ENCODE measurements at places on chromosomes 2 and 18.

DNA sequence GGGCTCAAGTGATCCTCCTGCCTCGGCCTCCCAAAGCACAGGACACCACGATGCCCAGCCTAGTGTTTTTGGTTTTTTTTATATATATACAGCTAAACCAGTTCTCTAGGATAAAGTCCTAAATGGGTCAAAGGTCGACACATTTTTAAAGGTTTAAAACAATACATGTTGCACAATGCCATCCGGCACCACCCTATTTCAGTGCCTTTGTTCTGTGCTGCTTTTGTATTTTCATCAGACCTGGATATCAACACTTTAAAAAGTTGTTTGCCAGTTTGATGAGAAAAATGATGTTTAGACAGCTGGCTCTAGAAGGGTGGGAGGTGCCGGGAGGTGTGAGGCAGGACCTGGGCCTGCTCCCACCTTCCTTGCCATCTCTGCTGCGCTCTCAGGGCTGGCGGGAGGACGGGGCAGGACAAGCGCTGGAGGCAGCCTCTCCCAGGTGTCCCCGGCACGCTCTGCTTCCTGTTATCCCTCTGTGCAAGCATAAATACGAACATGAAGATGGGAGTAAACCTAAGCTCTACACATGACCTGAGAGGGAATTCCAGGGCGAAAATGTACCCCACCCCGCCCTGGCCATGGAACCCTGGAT lies 103.7 kb downstream of the HS6ST1 start:
- no peak for DNase-seq

DNA sequence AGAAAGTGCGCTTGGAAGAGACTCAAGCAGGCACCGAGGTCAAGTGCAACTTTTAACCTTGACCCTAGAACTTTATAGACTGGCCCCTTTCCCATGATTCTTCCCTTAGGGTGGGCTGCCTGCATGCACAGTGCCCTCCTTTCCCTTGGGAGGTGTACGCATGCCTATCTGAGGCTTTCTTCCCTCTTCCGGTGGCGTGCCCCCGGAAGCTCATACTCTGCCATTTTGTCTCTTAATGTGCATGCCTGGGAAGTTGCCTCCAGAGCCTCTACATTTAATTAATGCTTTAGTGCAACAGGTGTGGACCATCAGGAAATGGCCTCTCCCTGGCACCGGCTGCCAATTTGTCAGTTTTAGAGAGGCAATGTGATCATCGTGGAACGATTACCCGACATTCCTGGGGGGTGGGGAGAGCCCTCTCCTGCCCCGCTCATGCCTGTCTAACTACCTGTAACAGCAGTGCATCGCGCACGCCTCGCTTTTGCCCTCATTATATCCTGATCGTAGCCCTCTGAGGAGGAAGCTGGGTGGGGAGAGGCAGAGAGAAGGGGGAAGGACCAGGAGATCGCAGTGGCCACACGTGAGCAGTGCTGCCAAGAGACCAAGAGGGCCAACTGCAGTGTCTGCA lies 194.8 kb downstream of the TFCP2L1 start:
- no peak for DNase-seq

DNA sequence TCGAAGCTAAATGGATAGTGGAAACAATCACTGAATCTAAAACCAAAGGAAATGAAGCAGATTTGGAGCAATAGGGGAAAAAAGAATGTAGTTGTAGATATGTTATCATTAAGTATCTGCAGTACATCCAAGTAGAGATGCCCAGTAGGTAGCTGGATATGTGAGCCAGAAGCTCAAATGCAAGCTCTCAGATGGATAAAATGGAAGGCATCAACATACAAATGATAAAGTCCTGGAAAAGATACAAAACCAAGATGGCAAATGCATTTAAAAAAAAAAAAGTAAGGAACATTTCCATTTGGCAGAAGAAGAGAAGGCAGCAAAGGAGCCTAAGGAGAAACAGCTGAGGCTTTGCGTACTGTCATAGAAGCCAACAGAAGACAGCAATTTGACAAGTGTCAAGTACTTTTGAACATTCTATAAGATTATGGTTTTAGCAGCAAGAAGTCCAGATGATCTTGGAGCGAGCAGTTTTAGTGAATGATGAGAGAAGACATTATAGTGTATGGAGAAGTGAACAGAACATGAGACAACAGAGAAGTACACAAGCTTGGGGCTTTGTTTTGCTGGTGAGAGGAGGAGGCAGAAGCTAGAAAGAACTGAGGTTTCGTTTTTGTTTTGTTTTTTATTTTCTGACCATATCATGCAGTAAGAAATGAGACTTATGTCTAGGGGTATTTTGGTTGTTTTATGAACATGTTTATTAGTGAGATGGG lies 18.3 kb downstream of the ROCK2 start:
- DNase-seq: no peak

- DNase-seq: peak; percentile 13
These were observed 118.2 kb upstream of the IL1R2 start for GRCh38 chr2:101873543-101873942.

DNA sequence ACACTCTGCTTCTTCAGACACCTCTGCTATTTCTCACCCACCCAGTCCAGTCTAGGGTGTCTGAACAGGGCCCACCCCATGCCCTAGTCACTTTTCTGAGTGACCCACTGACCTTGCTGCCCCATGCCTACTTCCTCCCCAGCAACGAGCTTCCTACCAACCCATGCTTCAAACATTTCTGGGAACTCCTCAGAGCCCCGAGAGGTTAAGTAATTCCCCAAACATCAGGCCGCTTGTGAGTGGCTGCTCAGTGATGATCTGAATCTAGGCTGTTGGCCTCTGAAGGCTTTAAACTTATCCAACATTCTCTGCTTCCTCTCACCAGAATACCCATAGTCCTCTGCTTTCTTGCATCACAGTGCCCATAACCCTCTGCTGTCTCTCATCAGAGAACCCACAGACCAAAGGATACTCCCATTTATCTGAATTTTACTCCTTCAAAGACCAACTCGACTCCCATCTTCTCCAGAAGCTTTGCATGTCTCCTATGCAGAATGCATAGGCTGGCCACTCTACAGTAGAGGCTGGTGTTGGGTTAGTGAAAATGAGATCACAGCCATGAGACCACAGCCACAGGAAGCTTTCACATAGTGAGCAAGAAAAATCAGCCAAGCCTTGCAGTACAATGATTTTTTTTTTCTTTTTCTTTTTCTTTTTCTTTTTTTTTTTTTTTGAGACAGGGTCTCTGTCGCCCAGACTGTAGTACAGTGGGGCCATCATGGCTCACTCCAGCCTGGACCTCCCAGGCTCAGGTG lies 309.5 kb upstream of the LYPD1 start:
- DNase-seq: no peak

- DNase-seq: no peak
These were observed 90.9 kb upstream of the SMAD7 start for GRCh38 chr18:49041435-49042245.

DNA sequence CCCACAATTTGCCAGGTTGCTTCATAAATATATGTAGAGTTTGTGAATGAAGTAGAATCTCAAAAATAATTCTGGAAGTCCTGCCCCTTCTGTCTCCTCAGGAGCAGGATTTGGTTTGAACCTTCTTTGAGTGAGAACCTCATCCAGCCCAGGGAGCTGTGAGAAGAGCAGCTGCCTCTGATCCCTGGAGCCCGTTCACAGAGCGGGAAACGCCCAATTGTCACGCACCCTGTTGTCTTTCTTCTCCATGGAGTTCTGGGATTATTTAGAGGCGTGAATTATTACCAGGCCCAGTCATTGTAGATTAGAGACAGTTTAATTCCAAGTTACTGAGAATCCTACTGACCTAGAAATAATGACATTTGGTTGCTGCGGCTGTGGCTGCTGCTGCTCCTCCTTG lies 66.1 kb downstream of the TPO start:
- no peak for DNase-seq

DNA sequence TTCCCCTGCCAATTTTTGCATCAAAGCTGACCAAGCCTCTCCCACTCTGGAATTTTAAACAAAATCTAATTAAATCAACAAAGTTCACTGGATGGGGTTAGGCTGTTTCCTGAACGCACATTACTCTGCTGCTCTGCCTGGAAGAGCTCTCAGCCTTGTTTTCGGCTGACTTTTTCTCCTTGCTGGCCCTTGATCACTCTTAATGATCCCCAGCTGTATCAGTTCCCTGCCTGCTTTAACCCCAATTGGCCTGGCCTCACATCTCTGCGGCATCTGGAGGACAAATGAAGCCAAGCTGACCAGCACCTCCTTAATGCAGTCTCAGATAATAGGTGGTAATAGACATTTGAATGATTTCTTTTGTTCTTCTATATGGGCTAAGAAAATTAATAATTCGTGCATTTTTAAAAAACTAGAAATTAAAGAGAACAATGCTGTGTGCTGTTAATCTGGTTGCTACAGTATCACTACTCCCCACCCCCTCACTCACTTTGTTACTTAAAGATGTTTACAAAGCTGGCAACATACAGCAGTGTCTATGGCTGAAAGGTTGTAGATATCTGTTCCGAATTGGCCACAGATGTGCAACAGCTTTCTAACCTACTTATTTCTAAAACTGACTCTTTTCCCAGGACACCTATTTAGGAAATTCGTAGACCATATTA lies 415.2 kb upstream of the KCNH7 start:
- no peak for DNase-seq

- no peak for DNase-seq
These were observed 115.4 kb downstream of the BMPR2 start for GRCh38 chr2:202491514-202491913.

- DNase-seq: no peak
These were observed 833.1 kb upstream of the CRIM1 start for GRCh38 chr2:35522450-35522849.

- no peak for DNase-seq
These were observed 106.8 kb downstream of the GRB14 start for GRCh38 chr2:164514491-164514890.

GRCh38 chr2:221851531-221852045 lies 279.5 kb upstream of the EPHA4 start:
- no peak for DNase-seq

GRCh38 chr18:80169607-80170006 lies 60.5 kb downstream of the ADNP2 start:
- no peak for DNase-seq

DNA sequence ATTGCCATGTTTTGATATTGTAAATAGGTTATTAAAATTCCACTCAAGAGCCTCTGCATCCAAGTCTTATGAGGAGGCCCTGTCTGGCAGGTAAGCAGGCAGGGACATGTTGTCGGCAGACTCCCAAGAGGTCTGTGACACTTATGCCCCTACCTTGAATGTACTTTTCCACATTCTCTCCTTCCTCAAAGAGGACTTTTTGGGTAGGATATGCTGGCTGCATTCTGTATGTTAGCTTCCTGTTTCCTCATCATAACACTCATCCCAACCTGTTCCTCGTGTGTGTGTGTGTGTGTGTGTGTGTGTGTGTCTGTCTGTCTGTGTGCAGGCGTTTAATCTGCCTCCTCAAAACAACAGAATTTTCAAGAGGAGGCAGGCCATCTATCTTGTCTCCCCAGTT lies 75.3 kb downstream of the USP40 start:
- no peak for DNase-seq

DNA sequence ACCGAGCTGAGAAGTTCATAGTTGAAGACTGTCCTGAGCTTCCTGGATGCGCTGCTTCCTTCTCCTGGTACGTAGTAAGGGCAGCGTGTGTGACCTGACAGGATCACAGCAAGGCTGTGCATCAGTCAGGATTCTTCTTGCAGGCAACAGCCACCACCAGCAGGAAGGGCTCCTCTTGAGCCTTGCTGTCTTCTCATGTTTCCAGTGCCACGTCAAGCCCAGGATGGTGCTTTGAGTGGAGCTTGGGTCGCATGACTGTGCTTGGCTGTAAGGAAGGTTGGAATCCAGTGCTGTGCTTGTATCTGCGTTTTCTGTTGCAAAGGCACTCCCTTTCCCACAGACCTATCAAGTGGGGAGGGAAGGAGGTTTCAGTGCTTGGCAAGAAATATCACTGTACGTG lies 194.3 kb downstream of the LDLRAD4 start:
- no peak for DNase-seq

DNA sequence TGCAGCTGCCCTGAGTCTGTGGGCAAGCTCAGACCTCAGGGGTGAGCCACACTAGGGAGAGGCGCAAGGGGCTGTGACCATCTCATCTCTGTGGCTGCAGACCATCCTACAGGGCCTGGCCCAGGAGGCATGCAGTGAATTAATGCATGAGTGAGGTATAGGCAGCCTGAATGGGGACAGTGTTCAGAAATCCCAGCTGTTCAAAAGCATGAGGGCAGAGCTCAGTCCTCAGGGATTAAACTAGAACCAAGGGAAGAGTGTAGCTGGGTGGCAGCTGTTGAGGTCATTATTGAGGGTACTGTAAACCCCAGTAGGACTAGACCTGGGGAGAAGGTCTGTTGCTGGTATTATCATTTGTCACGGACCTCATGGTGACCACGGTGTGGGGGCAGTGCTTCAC lies 17.0 kb downstream of the TMEM177 start:
- no peak for DNase-seq

DNA sequence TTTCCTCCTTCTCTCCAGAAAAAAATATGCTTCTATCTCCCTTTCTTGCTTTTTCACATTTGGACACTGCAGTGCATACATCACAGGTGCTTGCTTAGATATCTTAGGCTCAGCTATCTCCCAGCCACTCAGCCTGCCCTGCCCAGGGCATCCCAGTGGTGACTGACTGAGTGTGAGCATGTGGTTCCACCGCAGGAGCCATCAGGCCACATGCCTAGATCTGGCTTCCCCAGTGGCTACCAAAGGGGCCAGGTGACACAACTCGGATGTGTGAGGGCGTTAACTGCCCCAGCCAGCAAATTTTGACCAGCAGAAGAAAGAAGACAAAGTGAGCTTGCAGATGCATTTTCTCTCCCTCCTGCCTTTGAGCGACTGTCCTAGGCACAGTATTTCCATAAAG lies 25.5 kb downstream of the SP5 start:
- no peak for DNase-seq

- no peak for DNase-seq
These were observed 33.8 kb downstream of the GPC1 start for GRCh38 chr2:240469239-240469636.

All from HTR-8/SVneo (cell line).